ENCODE measurements at places on chromosomes 13 and 19.
A peak's percentile ranks its signal among the peaks of the same experiment; 100 is the strongest.

GRCh38 chr19:7748171-7748570, 837 bp upstream of the CD209 start:
- no peak for DNase-seq

DNA sequence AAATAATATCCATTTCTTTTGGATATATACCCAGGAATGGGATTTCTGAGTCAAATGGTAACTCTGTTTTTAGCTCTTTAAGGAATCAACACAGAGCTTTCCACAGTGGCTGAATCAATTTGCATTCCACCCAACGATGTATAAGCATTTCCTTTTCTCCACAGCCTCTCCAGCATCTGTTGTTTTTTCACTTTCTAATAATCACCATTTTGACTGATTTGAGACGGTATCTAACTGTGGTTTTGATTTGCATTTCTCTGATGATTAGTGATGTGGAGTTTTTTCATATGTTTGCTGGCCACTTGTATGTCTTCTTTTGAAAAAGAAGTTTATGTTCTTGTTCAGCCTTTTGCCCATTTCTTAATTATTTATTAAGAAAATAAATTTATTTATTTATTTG, 352.2 kb upstream of the OBI1 start:
- no peak for DNase-seq

GRCh38 chr13:51311957-51312520, 27.5 kb upstream of the SERPINE3 start:
- DNase-seq, result no peak

- DNase-seq, result no peak
Measured at GRCh38 chr19:11223200-11223599, 16.2 kb upstream of the ANGPTL8 start.

- no peak for DNase-seq
Measured at GRCh38 chr19:29217616-29218015, 4.7 kb upstream of the UQCRFS1 start.

- no peak for DNase-seq
Measured at GRCh38 chr19:36371886-36372285, 7.1 kb downstream of the ZFP14 start.

DNA sequence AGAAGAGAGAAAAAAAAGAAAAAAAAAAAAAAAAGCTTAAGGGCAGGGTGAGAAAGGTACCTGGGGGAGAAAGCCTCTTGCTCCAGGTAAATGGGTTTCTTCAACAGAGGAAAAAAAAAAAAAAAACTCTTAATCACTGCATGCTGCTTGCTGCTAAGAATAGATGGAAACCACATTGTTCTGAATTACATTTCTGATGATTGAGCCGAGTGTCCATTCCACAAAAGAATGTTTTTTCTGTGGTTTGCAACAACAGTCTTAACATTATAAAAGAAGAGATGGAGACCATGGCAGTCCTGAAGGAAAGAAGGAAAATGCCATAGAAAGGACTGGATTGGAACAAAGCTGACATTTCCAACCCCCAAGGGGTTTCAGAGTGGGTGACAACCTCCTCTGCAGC, 1312.7 kb downstream of the SLITRK1 start:
- no peak for DNase-seq

GRCh38 chr19:34500656-34501120, 19.1 kb downstream of the WTIP start:
- DNase-seq, result no peak

- DNase-seq, result no peak
Measured at GRCh38 chr13:63651394-63651793, 2235.7 kb upstream of the PCDH20 start.

GRCh38 chr13:74644229-74644628, 510.0 kb upstream of the KLF12 start:
- peak; percentile 67 for DNase-seq

DNA sequence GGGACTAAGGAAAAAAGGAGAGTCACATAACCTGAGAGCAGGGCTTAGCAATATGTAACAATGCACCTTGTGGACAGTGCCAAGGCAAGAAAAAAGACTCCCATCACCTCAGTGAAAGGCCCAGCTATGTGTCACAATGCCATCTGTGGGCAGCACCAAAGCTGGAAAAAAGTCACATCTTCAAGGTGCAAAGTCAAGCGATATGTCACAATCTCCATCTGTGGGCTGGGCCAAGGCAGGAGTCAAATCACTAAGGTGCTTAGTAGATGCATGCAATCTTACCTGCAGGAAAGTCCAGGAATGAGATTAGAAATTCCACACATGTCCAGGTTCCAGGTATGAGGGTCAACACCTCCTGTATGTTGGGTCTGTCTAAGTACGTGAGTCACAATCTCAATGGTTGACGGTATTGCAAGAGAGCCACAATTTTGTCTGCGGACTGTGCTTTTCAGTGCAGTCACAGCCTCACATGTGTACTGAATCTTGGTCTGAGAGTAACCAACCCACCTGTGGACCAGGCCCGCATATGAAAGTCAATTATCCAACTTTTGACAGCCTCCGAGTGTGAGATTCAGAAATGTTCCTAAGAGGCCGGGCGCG, 14.8 kb upstream of the ZNF43 start:
- no peak for DNase-seq

GRCh38 chr13:76816394-76816793, 69.8 kb downstream of the KCTD12 start:
- no peak for DNase-seq

- DNase-seq, result no peak
Measured at GRCh38 chr13:24888291-24888931, 124.4 kb downstream of the RNF17 start.

- DNase-seq, result no peak
Measured at GRCh38 chr13:112777637-112778406, 88.0 kb downstream of the ATP11A start.

DNA sequence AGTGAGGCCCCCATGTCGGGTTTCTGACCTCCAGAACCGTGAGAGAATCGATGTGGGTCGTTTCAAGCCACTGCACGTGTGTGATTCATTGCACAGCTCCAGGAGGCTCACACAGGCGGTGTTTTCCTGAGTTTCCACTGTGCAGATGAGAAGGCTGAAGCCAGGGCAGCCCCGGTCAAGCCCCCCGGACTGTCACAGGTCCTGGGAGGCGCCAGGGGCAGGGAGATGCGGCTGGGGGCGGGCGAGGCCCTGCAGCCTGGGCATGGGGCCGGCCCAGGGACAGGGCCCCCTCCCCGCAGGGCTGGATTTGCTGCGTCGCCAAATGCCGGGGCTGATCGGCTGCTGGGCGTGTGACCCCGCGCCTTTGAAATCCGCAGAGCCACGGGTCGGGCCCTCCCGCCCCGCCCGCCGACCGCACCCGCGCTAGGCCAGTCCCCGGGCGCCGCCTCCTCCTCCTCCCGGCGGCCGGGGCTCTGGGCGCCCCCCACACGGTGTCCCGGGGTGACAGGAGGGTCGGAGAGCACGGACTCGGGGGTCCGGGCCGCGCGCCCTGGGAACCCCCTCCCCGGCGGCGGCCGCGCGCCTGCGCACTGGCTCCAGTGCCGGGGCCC, 9.9 kb upstream of the MKNK2 start:
- DNase-seq, result peak; percentile 90

DNA sequence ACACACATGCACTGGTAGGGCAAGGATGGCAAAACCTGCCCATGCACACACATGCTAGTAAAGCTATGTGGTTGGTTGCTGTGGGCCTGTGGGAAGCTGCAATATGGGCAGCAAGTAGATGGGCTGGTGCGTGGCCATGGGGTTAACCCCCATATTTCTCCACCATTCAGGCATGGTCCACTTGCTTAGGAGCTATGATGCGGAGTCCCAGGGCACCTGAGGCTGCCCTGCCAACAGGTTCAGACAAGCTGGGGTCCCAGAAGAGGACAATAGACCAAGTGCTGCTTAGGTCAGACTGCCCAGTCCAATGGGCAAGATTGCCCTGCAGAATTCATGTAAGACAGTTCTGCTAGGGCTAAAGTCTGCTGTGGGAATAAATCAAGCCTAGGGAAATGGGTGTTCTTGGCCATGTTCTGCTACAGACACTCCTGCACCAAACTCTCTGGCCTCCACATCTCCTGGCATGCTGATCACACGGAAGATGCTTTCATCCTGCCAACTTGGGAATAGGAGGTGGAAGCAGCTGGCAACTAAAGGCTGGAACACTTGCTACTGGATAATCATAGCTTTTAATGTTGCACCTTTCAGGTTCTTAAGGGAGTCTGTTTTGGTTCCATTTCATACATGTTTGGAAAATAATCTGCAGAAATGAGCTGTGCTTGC, 646.3 kb upstream of the SLITRK1 start:
- DNase-seq, result no peak

GRCh38 chr19:58474291-58474996, 1.7 kb upstream of the ZNF446 start:
- DNase-seq, result peak; percentile 93

GRCh38 chr13:24052547-24053518, 107.7 kb upstream of the SPATA13 start:
- peak; percentile 38 for DNase-seq

- DNase-seq, result peak; percentile 4
Measured at GRCh38 chr13:89221557-89222158, 1550.5 kb downstream of the SLITRK5 start.

- peak; percentile 98 for DNase-seq
Measured at GRCh38 chr19:12745166-12745897, 6.3 kb upstream of the BEST2 start.

DNA sequence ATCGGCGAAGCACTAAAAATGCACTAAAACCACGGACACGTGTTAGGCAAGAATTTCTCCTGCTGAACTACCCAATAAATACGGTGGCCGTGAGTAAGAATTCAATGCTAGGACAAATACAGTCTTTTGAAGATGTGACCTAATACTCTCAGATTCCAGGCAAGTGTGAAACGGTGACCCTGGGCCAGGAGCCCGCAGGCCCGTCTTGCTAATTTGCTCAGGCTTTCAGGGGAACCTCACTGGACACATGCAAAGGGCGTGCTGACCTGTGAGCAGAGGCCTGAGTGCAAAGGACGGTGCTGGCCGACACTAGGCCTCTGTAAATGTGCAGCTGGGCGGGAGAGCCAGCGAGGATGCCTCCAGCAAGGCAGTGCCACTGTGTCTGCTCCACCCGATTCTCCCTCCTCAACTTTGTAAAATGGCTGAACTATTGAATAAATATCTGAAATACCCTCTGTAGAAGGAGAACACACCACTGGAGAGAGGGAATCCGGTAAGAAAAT, 70.1 kb downstream of the STK24 start:
- no peak for DNase-seq

- DNase-seq, result no peak
Measured at GRCh38 chr13:98260357-98261164, 83.5 kb upstream of the RNF113B start.

GRCh38 chr19:13842291-13843103, 34.4 kb upstream of the NANOS3 start:
- peak; percentile 78 for DNase-seq

- DNase-seq, result no peak
Measured at GRCh38 chr19:49685845-49686332, 3.5 kb upstream of the ADM5 start.

DNA sequence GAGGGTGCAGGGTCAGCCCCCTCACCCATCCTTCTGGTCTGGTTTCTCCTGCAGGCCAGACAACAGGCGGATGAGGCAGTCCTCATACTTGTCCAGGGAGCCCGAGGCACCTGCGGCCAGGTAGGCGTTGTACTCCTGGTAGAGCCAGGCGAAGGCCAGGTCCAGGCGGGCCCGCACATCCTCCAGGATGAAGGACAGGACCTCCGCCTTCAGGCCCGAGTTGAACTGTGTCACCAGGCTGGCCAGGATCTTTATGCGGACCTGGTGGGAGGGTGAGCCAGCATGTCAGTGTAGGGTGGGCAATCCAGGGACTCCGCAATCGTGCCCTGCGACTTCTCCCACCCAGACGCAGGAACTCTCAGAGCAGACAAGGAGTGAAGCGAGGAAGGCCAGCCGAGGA, 13.8 kb upstream of the RSPH6A start:
- DNase-seq, result no peak

GRCh38 chr13:27130223-27130978, 41.2 kb downstream of the USP12 start:
- DNase-seq, result peak; percentile 74

DNA sequence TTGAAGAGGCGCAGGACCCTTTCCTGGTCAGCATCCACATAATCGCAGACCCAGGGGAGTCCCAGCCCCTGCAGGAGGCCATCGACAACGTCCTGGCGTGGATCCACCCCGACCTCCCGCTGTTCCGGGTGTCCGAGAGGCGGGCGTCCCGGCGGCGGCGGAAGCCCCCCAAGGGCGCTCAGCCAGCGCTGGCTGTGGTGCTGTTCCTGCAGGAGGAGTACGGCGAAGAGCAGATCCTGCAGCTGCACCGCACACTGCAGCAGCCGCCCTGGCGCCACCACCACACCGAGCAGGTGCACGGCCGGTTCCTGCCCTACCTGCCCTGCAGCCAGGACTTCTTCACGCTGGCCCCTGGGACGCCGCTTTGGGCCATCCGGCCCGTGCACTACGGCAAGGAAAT, 29.3 kb downstream of the FAM124A start:
- no peak for DNase-seq

DNA sequence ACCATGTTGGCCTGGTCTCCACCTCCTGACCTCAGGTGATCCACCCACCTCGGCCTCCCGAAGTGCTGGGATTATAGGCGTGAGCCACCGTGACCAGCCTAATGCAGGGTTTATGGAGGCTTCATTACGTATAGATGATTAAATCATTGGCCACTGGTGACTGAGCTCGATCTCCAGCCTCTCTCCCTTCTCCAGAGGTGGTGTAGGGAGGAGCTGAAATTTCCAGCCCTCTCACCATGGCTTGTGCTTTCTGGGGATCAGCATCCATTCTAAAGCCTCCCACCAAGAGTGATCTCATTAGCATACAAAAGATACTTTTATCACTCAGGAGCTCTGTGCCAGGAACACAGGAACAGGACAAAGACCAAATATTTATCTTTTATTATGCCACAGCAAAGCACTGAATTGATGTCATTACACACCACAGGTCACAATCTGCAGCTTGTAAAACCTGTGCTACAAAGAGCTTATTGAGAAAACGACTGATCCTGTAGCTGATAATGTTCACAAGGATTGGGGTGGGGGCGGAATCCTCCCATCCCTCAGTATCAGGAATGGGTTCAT, 32.4 kb downstream of the RHPN2 start:
- DNase-seq, result no peak

DNA sequence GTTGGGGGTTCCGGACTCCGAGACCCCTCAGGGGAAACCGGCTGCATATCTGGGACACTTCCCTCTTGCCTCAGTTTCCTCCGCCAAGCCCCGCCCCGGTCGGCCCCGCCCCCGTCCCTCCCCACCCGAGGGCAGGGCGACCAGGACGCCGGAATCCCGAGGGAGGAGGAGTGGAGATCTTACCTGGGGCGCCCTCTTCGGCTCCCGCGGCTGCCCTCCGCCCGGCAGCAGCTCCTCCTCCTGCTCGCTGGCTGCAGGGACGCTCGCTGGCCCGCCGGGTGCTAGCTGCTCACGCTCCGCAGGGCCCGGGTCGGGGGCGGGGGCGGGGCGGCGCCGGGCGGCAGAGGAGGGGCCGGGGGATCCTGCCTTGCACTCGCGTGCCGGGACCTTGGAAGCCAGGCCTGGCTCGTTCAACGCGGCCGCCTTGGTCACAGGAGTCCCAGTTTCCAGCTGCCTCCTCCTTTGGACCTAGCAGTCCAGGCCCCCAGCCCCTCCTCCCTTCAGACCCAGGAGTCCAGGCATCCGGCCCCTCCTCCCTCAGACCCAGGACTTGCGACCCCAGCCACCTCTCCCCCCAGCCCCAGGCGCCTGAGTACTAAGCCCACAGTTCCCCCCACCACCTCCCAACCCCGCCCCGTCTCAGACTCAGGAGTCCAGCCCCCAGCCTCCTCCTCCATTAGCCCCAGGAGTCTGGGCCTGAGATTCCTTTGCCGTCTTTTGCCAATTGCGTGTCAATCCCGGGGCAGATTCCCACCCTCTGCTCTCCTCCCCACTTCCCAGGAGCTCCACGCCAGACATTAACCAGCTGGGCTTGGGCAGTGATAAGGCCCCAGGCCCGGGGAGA, at the start of gene NTF4:
Gene NTF4 (minus strand): TSS at position 51 of the 844 bp plus-strand sequence. CDS start 2,821 bp downstream, outside the sequence.
- no peak for DNase-seq

All from choroid plexus epithelial cell (primary cell).